NCI-H524 (cell line): ENCODE measurements at places on chromosomes 5 and 9.

- no peak for DNase-seq
These were observed 54.6 kb downstream of the SUB1 start for GRCh38 chr5:32639943-32640342.

DNA sequence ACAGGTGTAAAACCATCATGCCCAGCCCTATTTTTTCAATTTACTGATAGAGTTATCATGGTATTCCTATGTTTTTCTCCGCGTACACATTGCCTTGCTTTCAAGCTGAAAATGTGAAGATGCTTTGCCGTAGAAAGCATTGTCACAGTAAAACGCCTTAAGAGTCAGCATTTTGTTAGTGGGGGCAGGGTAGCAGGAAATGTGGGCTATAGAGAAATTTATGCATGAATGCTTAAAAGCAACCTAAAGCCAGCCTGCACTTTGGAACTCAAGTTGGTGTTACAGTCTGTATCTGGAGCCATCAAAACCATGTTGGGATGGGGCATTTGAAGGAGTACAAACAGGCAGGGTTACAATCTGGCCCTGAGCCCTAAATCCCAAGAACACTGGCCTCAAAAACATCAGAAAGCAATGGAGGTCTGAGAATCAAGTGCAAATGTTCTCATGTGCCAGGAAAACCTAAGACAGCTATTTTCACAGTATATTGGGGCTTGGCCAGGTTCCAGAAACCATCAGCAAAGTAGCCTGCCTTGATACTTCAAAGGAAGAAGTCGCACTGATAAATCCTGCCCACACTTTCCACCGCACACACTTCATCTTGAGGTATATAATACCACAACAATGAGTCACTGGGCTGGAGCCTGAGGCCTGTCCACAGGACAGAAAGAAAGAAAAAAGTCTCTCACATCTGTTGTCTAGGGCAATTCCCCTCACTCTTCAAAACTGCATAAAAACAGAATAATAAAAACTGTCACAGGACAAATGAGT is 313.8 kb downstream of the ENC1 start:
- DNase-seq = no peak

DNA sequence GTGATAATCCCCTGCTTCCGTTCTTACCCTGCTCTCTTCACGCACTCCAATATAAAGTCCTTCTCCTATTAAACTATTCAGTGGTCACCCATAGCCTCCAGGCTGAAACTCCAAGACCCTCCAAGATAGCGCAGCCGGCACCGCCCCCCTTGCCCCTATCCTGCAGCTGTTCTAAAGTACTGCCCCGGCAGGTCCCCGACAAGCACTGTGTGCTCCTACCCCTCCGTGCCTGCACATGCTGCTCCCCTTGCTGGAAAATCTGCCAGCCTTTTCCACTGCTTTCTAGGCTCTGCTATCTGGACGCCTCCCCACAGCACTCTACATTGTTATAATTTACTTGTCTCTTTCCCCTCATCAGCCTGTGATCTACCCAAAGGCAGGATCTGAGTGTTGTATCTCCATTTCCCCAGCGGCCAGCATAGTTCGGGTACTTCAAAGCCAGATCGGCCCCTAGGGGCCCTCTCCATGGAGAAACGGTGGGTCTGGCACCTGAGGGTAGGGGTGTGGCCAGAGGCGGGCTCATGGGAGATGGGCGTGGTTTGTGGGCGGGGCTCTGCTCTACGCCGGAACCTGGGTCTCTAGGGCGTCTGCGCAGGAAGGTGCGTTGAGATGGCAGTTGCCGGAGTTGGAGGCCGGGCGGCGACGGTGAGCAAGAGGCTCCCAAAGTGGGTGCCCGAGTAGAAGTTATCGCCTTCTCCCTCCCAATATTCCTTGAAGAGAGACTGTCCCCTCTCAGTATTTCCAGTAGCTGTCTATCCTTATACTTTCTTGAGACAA is 83.5 kb upstream of the RUSC2 start:
- no peak for DNase-seq

DNA sequence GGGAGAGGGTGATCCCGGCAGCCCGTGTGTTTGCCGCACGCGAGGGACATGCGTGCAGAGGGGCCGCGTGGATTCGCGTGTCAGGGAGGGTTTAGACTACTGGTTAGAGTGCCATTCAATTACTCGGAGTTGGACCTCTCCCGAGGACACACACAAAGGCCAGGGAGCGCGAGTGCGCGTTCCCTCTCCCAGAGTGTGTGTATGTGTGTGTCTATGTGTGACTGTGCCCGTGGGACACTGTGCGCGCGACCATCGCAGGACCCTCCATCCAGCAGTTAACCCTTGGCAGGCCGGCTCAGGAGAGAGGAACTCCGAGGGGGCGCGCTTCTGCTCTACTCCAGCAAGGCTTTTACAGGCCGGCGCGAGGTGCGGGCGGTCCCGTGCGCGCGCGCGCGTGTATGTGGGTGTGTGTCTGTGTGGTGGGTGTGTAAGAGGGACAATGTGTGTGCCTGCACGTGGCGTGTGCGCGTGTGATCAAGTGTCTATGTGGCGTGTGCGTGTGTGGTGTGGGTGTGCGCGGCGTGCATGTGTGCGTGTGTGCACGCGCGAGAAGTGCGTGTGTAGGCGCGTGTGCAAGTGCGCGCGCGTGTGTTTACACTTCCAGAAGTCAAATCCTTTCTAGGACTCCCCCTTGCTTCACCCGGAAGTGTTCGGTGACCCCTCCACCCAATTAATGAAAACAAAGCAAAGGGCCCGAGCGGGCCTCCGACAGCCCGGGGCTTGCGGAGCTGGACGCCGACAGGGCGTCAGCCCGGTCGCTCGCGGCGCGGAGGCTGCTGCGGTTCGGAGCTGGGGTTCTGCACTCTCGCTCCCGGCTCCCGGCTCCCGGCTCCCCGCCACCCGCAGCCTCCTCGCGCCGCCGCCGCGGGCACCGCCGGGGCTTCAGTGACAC is 75.3 kb upstream of the TBCA start:
- peak; percentile 57 for DNase-seq

GRCh38 chr5:134735243-134735642 is 3.1 kb upstream of the CAMLG start:
- no peak for DNase-seq

DNA sequence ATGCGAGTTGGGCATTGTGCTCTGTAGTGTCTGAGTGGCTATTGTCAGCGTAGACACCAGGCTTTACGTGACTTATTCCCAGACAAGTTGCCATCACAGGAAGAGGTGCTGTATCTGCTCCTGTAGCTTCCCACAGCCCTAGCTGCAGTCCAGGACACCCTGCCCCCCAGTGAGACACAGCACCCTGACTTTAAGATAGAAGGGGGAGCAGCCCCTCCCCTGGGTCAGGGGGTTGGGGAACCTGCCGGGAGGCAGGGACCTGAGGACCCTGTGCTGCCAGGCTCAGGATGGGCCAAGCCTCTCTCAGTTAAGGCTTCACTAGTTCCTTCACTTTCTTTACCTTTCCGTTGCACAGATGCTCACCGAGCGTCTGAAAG is 75.4 kb downstream of the NEK6 start:
- no peak for DNase-seq

DNA sequence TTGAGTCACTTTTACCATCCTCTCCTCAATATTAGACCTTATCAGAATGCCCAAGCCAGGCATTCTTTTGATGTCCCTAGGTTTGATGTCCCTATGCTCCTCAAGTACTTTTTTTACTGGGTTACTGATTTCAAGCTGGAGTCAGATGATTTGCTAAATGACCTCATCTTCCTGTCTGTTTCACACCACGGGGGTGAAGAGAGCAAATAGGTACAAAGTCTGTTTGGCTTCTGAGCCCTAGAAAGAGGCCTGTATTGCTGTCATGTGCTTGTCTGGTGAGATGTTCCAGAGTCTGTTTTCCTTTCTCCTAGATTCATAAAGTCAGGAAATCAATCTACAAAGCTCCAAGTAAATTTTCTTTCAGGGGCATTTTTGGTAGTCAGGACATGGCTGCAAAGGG is 12.7 kb upstream of the DAB2 start:
- DNase-seq = no peak

- DNase-seq = peak; percentile 79
These were observed 37.3 kb downstream of the CAPSL start for GRCh38 chr5:35900972-35901695.

DNA sequence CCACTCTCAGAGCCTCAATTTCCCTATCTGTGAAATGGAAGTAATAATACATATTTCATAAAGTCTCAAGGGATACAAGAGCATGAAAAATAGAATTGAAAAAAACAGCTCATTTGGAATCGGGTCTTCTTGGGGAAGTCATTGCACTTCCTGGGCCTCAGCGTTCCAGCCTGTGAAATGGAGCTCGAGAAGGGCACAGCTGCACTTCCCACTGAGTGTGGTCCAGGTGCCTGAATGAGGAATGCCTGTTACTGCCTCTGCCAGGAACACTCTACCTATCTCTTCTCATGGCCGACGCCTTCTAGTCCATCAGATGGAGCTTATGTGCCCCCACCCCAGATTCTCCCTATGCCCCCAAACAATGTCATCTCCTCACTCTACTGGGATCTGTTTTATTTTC is 924 bp upstream of the NEURL1B start:
- no peak for DNase-seq

DNA sequence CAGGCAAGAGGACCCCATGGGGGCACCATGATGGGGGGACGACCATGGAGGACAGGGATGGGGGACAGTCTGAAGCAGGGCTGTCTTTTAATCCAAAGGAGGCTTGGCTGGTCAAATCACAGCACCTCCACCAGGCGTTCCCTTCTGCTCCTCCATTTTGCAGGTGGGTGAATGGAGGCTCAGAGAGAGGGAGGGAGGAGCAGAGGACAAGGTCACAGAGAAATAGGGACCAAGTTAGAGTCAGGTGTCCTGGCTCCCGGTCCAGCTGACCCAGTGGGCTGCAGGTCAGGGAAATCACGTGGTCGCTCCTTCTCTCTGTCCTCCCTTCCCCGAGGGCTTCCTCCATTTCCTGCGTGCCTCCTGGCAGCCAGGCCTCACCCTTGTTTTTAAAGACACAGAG is 156.4 kb upstream of the SMIM23 start:
- DNase-seq = no peak

DNA sequence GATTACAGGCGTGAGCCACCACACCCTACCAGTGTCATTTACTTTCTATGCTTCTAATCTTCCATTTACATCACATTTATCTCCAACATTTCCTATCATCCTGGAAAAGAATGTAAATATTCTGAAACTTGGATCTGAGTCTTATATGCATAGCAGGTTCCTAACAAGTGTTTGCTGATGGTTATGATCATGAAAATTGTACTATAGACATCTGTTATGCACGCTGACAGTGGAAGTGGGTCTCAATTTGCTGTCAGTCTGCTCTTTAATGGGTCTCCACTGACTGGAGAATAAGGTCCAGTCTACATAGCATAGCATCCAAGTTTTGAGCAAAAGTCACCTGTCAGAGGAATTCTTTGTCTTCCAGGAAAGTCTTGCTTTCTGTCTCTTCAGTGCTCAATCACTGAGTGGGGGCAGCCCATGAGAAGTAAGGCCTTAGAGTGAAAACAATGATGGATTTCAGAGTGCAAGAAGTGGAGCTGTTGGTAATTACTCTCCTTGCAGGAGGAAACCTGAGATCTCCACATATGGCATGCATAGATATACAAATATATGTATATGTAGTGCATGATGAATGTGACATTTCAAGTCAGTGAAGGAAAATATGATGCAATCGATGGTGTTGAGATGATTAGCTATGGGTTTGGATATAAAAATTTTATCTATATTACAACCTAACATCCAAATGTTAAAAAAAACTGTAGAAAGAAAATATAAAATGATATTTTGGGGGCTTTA is 29.2 kb upstream of the MSANTD3 start:
- DNase-seq = peak; percentile 37

DNA sequence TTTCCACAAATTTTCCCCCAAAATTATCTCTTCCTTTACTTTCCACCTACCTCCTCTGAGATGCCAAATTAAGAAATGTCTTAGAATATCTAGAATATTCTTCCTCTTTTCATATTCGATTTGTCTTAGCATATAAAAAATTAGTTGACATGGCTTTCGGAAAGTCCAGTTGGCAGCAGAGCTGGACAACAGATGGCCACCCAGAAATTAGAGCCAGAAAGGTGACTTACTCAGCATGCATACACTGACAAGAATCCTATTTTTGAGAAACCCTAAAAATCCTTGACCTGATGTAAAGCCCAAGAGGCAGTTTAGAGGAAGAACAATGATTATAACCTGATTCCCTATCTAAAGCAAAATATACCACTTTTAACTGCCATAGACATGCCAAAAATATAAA is 22.0 kb downstream of the TMEM167A start:
- DNase-seq = no peak

DNA sequence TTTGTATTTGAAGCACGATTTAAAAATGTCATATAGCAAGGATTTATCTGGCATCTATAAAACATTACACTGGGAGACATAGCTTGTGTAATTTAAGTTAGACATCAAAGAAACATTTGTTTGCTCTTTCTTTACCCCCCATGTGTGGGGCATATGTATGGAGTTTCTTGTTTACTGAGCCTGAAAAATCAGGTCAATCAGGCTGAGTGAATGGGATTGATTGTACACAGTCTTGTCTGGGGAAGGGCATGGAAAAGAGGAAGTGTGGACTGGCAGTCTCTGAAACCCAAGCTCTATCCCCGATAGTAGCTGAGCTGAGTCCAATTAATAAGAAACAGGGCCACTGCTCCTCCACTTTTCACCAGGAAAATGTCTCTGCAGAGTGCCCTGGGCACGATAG is 49.4 kb downstream of the SLC46A2 start:
- no peak for DNase-seq

GRCh38 chr5:74201334-74202081 is 439.0 kb downstream of the ENC1 start:
- no peak for DNase-seq

DNA sequence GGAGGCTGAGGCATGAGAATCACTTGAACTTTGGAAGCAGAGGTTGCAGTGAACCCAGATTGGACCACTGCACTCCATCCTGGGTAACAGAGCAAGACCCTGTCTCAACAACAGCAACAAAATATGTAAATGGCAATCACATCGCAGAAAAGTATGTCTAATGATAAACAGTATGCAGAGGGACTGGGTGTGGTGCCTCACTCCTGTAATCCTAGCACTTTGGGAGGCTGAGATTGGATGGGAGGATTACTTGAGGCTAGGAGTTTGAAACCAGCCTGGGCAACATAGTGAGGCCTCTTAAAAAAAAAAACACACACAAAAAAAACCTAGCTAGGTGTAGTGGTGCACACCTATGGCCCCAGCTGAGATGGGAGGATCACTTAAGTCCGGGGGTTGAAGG is 40.3 kb downstream of the HSDL2 start:
- DNase-seq = no peak

DNA sequence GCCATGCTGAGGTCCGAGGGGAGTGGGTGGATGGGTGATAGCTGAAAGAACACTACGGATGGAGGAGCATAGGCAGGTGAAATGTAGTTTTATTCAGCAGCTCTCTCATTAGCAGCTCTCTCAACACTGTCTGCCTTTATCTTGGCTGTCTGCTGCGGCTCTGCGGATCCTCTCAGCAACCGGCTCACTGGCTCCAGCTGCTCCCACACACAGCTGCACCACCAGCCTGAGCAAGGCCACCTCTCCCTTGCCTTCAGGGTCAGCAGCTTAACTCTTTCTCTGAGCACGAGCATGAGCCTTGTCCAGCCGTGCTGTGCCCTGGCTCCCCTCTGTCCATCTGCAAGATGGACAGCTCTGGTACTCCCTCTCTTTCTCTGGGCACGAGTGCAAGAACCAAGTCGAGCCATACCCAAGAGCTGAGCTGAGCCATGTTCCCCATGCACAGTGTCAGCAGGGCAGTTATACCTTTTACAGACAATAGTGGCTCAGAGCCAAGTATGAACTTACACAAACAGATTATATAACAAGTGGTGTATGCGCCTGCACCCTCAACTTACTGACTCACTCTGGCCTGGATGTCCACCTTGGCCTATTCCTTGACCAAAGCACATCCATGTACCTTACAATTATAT is 108.5 kb downstream of the MACIR start:
- no peak for DNase-seq
